Fibroblast of skin of left biceps (primary cell): ENCODE measurements at places on chromosomes 1 and 21.

- no peak for DNase-seq
Measured at GRCh38 chr1:247906504-247907047, 11.2 kb downstream of the OR2W3 start.

DNA sequence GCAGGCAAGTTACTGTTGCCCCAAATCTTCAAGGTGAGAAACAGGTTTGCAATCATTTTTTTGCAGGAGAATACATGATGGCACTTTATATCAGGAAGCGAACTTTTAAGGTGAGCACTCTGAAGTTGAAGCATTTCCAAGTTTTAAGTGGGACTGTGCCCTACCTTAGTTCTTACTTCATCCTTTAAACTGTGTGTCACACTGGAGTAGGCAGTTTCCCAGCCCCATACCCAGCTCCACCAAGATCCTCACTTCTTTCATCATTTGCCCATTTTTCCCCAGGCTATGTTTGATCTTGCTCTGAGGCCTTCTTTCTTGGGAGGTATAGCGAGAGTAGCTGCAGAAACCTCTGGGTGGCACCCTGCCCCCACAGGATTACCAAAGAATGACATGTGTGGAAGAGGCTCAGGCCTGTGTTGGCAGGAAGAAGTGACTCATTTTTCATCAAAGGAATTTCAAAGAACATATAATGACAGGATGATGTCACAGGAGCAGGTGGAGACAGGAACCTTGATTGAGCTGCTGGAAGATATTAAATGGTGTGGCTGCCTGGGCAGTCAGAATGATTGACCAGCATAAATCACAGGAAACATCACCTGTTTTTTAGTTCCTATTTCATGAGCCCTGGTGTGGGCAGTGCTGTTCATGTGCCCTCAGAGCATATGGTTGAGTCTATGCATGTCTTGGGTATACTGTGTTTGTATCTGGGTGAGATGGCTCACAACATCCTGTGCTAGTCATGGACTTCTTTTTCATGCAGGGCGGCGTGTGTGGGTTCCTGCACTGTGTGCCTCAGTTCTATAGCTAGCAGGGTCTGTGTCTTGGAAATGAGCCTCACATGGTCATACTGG is 20.8 kb upstream of the MACF1 start:
- DNase-seq, result no peak

- DNase-seq, result no peak
Measured at GRCh38 chr1:155319536-155319935, 1.2 kb upstream of the RUSC1 start.

- no peak for DNase-seq
Measured at GRCh38 chr21:39681257-39681656, 63.7 kb upstream of the IGSF5 start.
